ENCODE measurements at places on chromosomes 5 and 9.

DNA sequence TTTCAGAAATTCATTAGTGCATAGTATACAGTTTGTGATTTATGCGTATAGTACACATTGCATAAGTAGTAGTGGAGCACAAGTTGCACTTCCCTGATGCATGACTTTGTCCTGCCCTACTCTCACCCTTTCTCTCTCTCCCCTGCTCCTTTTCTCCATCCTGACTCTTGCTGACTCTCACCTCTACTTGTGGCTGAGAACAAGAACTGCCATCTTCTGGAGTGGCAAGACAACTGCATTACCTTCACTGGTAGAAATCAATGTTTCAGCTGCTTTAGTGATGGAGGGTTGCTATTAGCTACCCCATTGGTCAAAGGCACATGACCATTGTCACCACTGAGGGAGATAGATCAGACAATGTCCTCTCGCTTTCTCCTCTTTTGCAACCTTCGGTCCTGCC, 26.9 kb downstream of the SPEF2 start:
- no peak for DNase-seq

DNA sequence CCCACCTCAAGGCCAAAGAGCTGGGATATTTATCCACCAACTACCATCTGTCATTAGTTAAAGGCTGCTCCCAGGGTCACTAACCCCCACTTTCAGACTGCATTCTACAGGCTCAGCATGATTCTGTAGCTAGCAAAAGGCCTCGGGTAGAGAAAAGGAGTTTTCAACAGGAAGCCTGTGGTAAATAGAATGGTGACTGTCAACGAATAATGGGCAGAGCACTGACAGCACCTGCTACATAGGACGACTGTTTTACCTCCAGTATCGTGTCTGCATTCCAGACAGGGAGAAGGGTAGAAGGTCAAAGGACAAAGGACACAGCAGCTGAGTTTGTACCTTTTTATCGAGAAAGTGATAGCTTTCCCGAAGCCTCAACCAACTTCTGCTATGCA, 20.3 kb downstream of the MFAP3 start:
- DNase-seq, result no peak

GRCh38 chr9:98974106-98974505, 30.4 kb downstream of the COL15A1 start:
- DNase-seq, result no peak

GRCh38 chr5:161546095-161546469, 443 bp downstream of the GABRB2 start:
- no peak for DNase-seq

DNA sequence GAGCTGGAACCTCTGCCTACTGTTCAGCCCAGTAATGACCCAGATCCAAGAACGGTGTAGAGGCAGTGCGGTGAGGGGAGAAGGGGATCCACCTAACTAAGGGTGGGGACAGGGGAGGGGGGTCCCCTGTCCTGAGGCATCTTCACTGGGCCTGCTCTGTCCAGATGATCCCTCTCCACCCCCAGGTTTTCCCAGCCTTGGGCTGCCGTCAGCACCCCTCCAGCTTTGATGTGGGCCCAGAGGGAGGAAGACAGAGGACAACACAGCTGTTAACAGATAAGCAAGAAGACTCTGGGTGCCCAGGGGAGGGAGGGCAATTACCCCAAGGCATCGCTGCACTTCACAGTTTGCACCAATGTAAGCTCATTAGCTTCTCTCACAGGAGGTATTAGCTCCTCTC, 19.3 kb downstream of the BICD2 start:
- DNase-seq, result no peak

GRCh38 chr5:1476181-1476966, 31.1 kb upstream of the SLC6A3 start:
- no peak for DNase-seq

- DNase-seq, result no peak
These were observed 32.7 kb upstream of the CDKN2B start for GRCh38 chr9:22041775-22042174.

DNA sequence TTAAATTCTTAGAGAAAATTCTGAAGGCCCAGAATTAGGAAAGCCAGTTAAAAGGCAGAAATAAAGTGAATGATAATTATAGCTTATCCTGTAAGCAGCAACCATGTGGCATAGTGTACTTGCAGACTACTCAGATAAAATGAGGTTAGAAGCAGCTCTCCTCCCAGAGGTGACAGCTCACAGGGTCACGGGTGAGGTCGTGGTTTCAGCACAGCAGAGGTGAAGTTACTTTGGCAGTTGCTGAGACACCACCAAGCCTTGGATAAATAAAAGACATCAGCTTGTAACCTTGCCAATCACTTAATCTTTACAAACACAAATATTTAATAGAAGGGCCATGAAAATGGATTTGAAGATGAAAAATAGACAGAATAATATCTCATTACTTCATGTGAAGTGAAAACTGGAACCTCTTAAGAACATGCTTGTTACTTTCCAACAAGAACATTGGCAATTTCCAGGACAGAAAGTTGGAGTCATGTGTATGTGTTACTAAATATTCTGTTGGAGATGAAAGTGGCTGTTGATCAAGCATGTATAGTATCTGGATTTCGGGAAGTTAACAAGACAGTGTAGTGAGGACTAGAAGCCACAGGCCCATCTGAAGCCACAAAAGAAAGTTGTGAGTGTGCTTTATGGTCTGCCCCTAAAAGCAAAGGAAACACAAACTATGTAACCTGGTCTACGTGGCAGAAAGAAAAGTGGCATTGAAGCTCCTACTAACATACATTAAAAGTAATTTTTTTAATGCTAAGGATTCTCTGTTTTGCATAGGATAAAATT, 134.4 kb downstream of the ERCC6L2 start:
- DNase-seq, result no peak

DNA sequence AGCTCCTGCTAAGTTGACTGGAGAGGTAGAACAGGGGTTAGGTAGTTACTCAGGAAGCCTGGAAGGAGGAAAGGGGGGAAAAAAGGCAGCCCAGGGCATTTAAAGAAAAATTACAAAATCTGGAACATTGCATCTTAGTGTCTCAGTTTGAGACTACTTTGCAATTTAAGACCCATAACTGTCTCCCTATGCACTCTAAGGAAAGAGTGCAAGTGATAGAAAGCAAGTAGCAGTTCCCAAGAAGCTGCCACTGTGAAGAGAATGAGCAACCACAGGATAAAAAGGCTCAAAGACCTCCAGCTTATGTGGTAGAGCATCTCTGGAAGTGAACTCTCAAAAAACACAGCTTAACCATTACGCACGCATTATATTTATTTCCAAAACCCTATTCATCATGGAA, 141.8 kb downstream of the SLCO4C1 start:
- DNase-seq, result no peak

DNA sequence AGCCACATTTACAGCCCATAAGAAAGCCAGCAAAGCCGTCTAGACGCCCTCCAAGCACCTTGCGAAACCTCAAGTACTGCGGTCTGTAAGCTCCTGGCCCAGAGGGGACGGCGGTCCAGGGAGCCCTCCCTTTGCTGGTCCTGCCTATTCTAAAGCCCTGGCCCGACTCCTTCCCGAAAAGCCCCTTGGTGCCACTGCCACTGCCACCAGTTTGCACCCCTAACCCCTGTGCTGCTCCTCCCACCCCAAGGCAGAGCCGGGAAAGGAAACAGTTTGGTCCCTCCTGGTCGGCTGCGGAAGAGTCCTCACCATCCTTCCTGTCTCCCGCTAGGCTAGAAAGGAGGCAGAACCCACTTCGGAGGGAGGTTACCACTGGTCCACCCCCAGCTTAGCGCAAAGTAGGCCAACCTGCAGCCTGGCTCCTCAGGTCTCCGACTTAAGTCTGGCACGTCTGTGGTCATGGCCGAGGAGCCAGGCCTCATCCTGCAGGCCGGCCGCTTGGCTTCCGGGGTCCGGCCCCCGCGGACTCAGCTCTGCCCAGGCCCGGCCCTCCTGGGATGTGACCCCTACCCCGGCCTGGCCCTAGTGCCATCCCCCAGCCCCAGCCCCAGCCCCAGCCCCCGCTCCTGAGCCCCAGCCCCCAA, 916 bp downstream of the TOR1A start:
- DNase-seq, result no peak

- DNase-seq, result no peak
These were observed 14.2 kb upstream of the LARP1 start for GRCh38 chr5:154740957-154741356.

DNA sequence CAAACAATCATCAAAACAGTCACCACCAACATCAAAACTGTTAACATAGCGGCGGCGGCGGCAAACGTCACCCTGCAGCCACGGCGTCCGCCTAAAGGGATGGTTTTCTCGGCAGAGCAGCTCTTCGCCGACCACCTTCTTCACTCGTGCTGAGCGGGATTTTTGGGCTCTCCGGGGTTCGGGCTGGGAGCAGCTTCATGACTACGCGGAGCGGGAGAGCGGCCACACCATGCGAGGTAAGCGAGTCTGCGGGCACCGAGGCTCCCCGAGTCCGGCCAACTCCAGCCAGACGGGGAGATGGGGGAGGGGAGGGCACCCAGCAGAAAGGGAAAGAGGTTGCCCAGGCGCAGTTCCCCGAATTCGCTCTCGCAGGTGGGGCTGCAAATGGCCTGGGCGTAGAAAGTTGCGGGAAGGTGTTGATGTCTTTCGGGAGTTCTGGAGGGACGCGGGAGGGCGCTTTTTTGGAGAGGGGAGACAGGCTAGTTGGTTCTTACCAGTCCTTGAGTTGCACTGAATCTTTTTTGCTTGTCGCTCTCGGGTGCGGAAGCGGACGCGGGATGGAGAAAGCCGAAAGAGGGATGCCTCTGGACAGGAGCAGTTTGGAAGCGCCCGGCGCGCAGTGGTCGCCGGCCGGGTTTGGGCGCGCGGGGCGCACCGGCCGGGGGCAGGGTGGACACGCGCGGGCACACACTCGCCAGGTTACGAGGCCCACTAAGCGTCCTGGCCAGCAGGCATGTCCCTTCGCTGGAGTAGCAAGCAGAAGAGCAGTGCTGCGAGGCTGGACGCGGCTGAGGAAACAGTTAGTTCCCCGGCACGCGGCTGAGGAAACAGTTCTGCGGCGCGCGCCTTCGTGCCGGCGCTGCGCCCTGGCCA, 849 bp downstream of the RORB start:
- DNase-seq, result peak; percentile 26

- DNase-seq, result no peak
These were observed 125.9 kb upstream of the SARDH start for GRCh38 chr9:133864011-133864410.

DNA sequence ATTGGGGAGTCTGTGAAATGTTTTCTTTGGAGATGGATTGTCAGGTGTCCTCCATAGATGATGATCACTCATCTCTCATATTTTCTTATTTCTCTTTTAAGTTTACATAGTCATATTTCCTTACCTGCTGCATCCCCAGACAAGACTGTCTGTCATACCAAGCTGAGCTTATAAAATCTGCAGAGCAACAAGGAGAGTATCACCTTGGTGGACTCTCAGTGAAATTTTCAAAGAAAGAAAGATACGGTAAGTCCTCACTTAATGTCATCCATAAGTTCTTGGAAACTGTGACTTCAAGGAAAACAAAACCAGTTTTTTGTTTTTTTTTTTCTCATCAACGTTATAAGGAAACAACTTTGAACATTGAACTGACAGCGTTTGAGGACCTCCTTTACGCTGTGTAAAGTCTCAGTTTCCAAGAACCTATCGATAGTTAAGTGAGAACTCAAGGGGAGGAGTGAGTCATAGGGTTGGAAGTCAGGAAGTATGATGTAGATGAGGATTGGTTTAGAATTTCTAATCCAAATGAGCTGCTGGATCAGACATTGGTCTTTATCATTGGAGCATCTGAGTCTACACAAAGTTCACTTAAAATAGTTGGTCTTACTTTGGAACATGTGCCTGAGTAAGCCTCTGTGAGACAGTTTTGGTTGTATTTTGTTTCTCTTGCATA, 45.5 kb downstream of the SPIN1 start:
- DNase-seq, result no peak

DNA sequence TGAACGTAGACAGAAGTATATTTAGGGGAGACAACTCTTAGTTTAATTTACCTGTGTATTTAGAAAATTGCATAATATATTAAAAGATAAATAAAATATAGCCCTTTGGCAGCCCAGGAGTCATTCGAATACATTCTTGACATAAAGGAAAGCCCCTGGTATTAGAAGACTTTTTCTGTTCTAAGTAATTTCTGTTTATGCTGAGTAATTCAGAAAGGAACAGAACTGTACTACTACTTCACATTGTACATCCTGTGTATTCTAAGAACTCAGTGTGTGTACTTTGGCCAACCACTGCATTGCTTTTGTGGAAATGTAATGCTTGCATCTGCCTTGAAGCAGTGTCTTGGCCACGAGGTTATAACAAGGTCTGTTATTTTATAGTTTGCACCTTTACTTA, 136.4 kb downstream of the KDM4C start:
- DNase-seq, result no peak

GRCh38 chr5:67495072-67495471, 298.5 kb upstream of the CD180 start:
- no peak for DNase-seq

DNA sequence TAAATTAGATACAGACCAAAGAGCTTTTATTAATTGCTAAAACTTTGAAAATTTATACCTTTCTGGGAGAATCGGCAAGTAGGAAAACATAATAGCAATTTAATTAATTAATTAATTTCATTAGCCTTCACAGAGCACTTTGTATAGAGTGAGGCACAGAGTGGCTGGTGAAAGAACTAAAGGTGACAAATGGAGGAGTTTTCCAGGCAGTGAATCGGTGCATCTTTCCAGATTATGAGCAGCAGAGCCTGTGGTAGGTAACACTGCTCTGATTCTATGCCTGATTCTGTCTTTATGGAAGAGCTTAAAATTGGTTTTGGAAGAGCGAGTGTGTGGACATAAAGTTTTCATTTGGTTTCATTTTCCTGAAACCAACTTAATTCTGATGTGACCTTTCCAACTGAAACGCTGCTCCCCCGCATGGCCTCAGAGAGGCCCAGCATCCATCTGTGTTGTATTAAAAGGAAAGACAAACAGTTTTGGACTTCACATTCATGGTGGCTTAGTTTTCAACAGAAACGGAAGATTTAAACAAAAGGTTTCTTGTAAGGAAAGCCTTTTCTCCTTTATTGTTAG, 188.9 kb upstream of the RPS23 start:
- no peak for DNase-seq

DNA sequence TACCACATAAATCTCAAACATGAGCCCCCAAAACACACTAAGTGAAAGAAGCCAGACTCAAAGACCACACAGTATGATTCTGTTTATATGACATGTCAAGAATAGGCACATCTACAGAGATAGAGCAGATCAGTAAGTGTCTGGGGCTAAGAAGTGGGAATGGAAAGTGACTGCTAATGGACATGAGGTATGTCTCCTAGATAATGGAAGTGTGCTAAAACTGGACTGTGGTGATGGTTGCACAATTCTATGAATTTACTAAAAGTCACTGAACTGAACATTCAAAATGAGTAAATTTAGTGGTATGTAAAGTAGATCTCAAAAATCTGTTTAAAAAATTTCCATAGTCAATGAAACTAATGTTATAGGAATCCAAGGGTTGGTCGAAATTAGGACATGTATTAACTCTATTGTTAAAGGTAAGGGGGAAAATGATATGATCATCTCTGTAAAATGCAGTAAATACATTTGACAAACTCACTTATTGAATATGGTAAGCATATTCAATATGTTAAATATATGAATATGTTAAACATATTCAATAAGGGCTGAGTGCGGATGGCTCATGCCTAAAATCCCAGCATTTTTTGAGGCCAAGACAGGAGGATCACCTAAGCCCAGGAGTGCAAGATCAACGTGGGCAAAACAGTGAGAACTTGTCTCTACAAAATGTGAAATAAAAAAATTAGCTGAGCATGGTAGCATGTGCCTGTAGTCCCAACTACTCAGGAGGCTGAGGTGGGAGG, 51.7 kb downstream of the NUP155 start:
- DNase-seq, result no peak

- DNase-seq, result no peak
These were observed 11.4 kb downstream of the YTHDC2 start for GRCh38 chr5:113524927-113525326.

Measured in 8988T (cell line).